ENCODE measurements at places on chromosomes 16 and 17.

DNA sequence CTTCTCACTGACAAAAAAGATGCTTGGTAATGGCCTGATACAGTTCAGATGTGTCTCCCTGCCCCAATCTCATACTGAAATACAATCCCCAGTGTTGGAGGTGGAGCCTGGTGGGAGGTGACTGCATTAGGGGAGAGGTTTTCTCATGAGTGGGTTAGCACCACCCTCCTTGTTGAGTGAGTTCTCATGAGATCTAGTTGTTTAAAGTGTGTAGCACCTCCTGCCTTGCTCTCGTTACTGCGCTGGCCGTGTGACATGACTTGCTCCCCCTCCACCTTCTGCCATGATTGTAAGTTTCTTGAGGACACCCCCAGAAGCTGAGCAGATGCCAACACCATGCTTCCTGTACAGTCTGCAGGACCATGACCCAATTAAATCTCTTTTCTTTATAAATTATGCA is 5.0 kb downstream of the TSR1 start:
- no peak for DNase-seq

- DNase-seq, result no peak
Measured at GRCh38 chr16:27334838-27335237, 21.1 kb downstream of the IL4R start.

DNA sequence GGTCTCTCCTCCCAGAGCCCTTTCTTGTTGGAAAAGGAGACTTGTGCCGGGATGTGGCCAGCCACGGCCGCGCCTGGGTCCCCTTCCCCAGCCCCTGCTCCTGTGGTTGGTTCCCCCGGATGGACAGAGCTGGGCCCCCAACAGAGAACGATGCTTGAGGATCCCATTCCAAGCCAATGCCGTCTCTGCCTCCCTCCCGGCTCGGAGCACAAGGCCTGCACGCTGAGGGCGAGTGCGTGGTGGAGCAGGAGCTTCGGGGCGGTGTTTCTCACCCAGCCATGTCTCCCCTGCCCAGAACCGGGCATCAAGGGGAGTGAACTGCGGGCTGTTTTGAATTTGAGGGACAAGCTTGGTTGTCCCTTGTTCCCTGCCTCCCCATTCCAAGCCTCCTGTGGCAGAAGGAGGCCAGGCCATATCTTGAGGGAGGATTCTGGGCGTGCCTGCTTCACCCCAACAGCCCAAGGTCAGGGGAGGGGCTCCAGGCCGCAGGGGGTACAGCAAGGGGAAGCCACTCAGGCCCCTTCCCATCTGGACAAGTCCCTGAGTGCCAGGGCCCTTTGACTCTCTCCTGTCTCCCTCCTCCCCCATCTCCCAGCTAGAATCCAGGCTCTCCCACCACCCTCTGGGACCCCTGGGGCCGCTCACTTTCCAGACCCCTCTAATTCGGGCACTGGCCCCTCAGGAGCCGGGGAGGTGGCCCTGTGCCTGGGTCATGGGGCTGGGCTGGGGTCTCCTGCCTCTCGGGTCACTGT is 43.6 kb downstream of the SOCS3 start:
- no peak for DNase-seq

DNA sequence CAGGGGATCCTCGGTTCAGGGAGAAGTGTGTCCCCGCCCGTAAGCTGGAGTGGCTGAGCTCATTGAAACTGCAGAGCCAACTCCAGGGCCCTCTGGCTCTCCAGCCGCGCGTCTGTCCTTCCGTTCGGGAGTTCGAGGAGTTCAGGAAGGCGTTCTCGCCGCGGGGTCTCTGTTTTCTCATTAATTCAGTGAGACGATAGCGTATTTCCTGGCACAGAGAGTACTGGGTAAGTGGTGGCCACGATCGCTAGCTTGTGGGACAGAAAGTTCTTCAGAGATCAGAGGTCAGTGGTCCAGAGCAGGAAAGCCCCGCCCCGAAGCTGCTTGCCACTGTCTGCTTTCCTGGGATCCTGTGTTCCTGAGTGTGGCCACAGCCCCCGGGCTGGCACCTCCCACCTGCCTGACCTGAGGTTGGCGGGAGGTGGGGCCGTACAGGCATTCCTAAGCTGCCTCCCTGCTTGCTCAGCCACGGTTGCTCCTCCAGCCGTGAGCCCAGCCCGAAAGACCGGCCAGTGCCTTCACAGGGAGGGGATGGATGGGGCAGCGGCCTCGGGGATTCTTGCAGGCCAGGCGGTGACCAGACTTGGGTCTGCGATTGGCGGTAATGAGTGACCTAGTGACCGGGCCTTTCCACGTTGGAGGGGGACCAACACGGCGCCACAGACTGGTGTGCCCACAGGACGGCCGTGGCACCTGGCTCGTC is 8.9 kb downstream of the BAIAP2 start:
- DNase-seq, result no peak

- DNase-seq, result no peak
Measured at GRCh38 chr16:20051611-20052010, 22.1 kb downstream of the GPR139 start.

GRCh38 chr16:85449191-85449884 is 163.8 kb upstream of the GSE1 start:
- no peak for DNase-seq

- DNase-seq, result no peak
Measured at GRCh38 chr17:80352991-80353665, 61.8 kb upstream of the ENDOV start.

- DNase-seq, result no peak
Measured at GRCh38 chr16:80554033-80554432, 13.2 kb downstream of the DYNLRB2 start.

DNA sequence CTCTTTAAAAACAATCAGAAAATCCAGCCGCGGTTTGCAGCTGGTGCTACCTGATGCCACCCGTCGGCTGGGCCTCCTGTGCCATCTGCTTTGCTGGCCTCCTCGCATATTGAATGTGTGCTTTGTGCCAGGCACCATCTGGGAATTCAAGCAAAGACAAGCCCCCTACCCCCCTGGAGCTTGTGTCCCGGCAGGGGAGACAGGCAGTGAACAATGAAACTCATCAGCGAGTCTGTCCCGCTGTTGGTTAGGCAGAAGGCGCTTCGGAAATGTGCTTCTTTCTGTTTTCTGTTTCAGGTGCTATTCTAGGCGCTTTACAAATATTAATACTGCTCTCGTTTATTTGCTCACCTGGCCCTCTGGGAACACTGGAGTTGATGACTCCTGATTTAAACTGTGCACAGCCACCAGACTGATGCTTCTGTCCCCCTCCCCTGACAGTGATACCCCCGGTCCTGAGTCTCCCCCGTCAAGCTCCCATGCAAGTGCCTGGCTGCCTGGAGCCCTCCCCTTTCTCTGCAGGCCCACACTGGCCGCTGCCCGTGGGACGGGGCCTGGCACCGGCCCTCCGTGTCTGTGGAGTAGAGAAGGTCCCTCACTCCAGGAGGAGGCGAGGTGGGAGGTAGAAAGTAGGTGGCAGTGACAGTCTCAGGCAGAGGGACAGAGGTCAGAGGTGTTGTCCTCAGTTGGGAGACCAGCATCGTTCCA is 126.1 kb upstream of the PLCG2 start:
- no peak for DNase-seq

- no peak for DNase-seq
Measured at GRCh38 chr17:61770752-61771533, 92.4 kb downstream of the BRIP1 start.

GRCh38 chr16:27232061-27232900 is 29.0 kb downstream of the KDM8 start:
- peak; percentile 67 for DNase-seq

GRCh38 chr17:50683434-50684287 is 24.1 kb downstream of the ANKRD40 start:
- DNase-seq, result no peak

- DNase-seq, result no peak
Measured at GRCh38 chr16:81237282-81237681, 1.2 kb upstream of the BCO1 start.

GRCh38 chr16:68512183-68512582 is 26.9 kb upstream of the ZFP90 start:
- no peak for DNase-seq

Measured in activated naive CD8-positive, alpha-beta T cell treated with anti-CD3 and anti-CD28 coated beads for 36 hours (primary cell).